ENCODE measurements at places on chromosomes 7 and 10. TPM values are rescaled to one million over a fixed set of nuclear protein-coding genes. Genes with fewer than 3 reads are reported as not detected.

DNA sequence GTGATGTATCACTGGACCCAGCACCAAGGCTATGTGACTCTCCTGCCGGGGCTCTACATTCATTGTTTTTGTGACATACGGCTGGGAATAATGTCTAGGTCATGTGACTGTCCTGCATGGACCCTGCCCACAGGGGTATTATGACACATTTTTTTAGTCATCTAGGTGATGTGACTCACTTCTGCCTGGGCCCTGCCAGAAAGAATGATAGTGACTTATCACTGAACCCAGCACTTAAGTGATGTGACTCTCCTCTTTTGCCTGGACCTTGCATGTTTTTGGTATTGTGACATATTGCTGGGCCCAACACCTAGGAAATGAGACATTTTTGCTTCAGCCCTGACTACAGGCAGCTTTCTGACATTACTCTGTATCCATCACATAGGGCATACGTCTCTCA is 51.1 kb upstream of the ZNF107 start:
- DNase-seq: no peak

DNA sequence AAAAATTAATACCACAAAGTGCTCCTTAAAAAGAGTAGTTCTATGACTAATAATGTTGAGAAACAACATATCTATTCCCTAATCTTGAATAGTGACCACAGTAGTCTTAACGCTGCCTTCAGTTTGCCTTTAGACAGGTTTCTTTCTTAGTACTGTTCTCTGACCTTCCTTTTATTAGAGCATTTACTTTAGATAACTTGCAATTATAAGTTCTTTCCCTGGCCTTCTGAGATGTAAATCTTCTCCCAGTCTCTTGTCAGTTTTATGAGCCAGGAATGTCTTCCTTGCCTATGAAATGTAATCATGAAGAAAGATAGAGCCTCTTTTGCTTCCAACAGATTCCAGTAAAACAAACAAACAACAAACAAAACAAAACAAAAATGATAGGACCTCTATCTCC is 1119.8 kb upstream of the LRRTM3 start:
- no peak for DNase-seq

- DNase-seq: no peak
Measured at GRCh38 chr7:106384373-106384772, 99.6 kb upstream of the NAMPT start.

DNA sequence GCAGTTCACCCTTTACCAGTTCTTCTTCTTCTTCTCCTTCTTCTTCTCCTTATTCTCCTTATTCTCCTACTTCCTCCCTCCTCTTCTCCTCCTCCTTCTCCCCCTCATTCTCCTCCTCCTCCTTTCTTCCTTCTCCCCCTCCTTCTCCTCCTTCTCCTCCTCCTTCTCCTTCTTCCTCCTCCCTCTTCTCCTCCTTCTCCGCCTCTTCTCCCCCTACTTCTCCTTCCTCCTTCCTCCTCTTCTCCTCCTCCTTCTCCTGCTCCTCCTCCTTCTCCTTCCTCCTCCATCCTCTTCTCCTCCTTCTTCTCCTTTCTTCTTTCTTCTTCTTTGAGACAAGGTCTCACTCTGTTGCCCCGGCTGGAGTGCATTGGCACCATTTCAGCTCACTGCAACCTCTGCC is 58.0 kb upstream of the LRGUK start:
- no peak for DNase-seq

DNA sequence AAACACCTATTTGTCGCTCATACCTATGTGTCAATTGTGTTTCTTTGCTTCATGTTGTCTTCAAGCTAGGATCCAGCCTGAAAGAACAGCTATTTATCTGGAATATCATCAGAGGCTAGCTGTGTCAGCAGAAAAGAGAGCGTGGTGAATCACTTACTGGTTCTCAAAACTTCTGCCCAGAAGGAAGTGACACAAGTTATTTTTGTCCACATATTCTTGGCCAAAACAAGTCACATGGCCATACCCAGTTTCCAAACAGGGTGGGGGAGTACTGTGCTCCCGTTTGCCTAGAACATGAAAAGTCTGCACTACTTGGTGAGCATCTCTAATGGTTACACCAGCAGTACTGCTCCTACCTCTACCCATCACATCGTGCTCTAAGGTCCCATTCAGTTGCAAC is 160.9 kb upstream of the CSTF2T start:
- DNase-seq: no peak

The ITPRID1 gene
- total RNA-seq: not detected
